Neural progenitor cell (in vitro differentiated cells): ENCODE measurements at places on chromosomes 11 and 22. TPM values are rescaled to one million over a fixed set of nuclear protein-coding genes. Genes with fewer than 3 reads are reported as not detected.
A peak's percentile ranks its signal among the peaks of the same experiment; 100 is the strongest.

Gene APOA4
- total RNA-seq = 0.12 and 0.56 TPM in 2 replicates

GRCh38 chr11:102655547-102655946 is 30.4 kb upstream of the MMP20 start:
- H3K4me3 ChIP-seq = no peak overlapping the region
- no peaks in the 10 kb centered on the region for H3K36me3 ChIP-seq
- H3K27ac ChIP-seq = no peak overlapping the region
- DNase-seq = no peak

Gene DRD2
- 0.06 and 0.21 TPM in 2 replicates for total RNA-seq

GRCh38 chr11:18144243-18144642 is 11.9 kb downstream of the MRGPRX3 start:
- H3K27me3 ChIP-seq = no peaks in the 10 kb centered on the region
- H3K4me3 ChIP-seq = no peak overlapping the region
- H3K27ac ChIP-seq = no peak overlapping the region
- H3K36me3 ChIP-seq = no peaks in the 10 kb centered on the region

DNA sequence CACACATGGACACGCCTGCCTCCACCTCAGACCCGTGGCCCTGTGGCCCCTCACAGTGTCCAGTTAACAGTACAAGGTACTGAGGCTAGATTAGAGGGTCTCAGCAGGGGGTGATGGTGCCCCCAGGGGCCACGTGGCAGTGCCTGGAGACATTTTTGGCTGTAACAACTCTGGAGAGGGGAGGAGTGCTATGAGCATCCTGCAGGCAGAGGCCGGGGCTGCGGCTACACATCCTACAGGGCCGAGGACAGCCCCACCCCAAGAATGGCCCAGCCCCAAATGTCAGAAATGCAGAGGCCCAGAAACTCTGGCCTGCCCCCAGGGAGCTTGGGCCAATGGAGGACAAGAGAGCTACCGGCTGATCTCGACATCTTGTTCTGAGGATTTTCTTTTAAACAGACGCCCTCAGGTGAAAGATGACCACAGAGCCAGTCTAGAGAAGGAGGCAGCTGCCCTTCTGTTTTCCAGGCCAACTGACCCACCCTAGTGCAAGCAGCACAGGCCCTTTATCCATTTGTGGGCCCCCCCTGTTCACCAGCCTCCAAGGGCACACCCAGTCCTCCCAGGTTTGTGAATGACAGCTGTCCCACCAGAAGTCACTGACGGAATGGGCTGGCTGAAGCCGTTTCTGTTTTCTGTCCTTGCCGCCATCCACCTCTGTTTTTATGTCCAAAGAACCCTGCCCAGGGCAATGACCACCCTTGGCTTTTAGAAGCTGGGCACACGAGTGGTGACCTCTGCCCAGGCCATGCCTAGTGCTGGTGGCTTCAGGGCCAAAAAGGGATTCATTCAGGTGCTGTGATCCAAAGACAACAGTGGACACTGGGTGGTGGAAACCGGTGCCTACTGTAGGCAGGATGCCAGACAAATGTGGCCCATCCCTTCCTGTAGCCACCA is 85.2 kb upstream of the LINC01488 start:
- DNase-seq = no peak
- H3K36me3 ChIP-seq = no peaks in the 10 kb centered on the region
- no peak overlapping the region for H3K4me3 ChIP-seq
- peaks cover 5% of the 10 kb centered on the region for H3K4me1 ChIP-seq
- H3K27ac ChIP-seq = no peak overlapping the region
- no peaks in the 10 kb centered on the region for H3K27me3 ChIP-seq

Gene OR8D2
- not detected in 2 replicates for total RNA-seq

GRCh38 chr22:32932176-32932575 is 126.0 kb downstream of the SYN3 start:
- no peak overlapping the region for H3K4me3 ChIP-seq
- no peaks in the 10 kb centered on the region for H3K27me3 ChIP-seq
- no peak for DNase-seq

DNA sequence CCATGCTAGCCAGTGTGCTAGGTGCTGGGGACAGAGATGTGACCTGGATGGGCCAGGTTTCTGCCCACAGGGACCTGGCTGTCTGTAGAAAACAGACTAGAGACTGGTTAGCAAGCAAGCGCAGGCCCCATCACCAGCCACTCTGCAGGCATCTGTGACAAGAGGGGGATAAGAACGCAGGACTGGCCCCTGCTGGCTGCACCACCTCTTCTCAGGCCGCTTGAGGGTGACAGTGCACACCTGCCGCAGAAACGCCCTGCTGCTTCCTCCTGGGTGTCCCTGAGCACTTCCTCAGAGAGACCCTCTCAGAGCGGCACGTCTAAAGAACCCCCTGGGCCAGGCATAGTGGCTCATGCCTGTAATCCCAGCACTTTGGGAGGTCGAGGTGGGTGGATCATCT is 5.9 kb upstream of the PICK1 start:
- H3K36me3 ChIP-seq = no peaks in the 10 kb centered on the region
- H3K4me3 ChIP-seq = no peak overlapping the region
- H3K27me3 ChIP-seq = peaks cover 13% of the 10 kb centered on the region
- peaks cover 7% of the 10 kb centered on the region for H3K4me1 ChIP-seq

DNA sequence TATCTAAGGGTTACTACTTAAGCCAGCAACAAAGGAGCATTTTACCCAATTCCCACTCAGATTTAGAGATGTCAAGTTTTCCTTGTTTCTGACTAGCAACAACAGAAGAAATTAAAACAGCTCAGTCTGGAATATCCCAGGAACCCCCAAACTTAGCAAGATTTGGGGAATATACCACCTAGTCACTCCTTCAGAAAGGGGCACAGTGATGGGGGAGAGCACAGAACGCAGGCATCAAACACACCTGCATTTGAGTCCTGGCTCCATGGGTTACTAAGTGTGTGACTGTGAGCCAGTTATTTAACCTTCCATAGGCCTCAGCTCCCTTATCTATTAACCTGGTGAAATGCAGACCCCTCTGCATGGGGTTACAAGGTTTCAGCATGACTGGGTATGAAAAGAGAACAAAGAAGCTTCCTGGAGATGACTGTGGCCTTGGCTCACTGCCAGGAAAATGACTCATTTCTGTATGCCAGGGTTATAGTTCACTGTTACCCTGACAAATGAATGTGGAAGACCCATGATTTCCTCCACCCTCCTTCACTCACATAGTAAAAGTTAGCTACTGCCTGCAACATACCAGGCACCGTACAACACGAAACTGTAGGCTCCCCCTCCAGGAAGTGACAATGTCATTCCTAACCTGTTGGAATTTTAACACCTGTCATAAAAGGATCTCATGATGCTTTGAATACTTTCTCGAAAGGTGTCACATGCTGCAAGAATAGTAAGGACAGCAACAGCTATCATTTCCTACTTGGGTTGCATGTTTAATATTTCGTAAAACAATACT is 79.6 kb downstream of the ME3 start:
- H3K27me3 ChIP-seq = no peaks in the 10 kb centered on the region
- H3K4me3 ChIP-seq = no peak overlapping the region
- no peak for DNase-seq
- H3K27ac ChIP-seq = peak overlapping the region; percentile 97
- H3K36me3 ChIP-seq = no peaks in the 10 kb centered on the region
- H3K4me1 ChIP-seq = peaks cover 77% of the 10 kb centered on the region

DNA sequence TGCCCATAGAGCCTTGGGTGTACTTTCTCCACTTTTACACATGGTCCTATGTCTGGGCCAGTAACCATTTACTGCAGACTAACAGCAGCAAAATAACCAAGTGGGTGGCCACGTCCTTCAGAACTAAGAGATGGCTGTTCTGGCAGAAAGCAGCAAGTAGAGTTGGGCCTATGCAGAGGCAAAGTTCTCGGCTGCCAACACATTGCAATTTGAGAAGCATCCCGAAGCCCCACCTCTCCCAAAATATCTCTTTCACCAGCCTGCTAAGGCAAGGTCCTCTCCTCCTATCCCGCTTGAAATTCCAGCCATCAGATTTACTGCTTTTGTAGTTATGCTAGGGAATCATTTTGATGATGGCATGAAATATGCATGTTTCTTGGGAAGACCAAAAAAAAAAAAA is 118.5 kb upstream of the APOA1 start:
- DNase-seq = no peak
- H3K4me3 ChIP-seq = no peak overlapping the region
- peaks cover 5% of the 10 kb centered on the region for H3K36me3 ChIP-seq
- no peak overlapping the region for H3K27ac ChIP-seq

GRCh38 chr11:46210133-46210636 is 67.3 kb upstream of the CREB3L1 start:
- no peak overlapping the region for H3K27ac ChIP-seq
- no peak overlapping the region for H3K4me3 ChIP-seq
- no peak for DNase-seq
- H3K36me3 ChIP-seq = no peaks in the 10 kb centered on the region
- H3K27me3 ChIP-seq = no peaks in the 10 kb centered on the region

GRCh38 chr11:13899603-13900002 is 62.9 kb upstream of the SPON1 start:
- H3K27ac ChIP-seq = no peak overlapping the region
- H3K4me3 ChIP-seq = no peak overlapping the region
- no peaks in the 10 kb centered on the region for H3K27me3 ChIP-seq
- H3K4me1 ChIP-seq = peaks cover 7% of the 10 kb centered on the region

GRCh38 chr11:6719576-6719975 is 36.4 kb upstream of the MRPL17 start:
- no peak overlapping the region for H3K27ac ChIP-seq
- H3K27me3 ChIP-seq = no peaks in the 10 kb centered on the region
- no peaks in the 10 kb centered on the region for H3K4me1 ChIP-seq
- DNase-seq = no peak

DNA sequence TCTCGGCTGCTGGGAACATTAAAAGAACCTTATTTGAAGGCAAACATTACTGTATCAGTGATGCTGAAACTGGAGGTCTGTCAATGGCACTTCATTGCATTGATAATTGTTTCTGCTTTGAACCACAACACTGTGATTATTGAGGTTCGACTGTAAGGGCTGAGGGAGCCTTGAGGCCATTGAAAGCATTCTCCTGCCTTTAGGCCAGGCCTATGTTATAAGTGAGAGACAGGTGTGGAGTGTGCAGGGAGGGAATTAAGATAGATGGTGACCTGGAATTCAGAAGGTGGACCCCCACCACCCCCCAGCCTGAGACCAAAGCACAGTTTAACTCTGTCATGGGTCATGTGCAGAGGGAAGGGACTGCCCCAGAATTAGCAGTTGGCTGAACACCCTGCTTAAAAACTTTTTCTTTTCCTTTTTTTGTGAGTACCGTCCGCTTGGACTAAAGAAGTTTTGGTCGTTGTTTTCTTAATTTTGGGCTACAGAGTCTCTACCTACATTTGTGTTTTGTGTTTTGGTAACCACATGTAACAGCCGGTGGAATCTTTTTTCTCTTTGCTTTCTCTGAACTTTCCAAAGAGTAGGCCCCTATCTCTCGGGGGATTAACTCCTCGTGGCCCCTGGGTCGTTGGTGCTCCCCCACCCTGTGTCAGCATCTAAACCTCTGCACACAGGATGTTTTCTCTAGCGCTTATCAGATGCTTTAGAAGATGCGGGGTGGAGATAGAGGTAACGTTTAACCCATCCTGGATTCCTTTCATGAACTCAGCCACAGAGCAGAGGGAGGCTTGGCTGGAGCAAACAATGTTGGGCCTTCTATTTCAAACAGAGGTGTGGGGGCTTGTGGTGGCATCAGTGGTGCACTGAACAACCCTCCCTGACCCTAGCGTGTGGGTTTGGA is 43.7 kb downstream of the ZBTB16 start:
- peaks cover 60% of the 10 kb centered on the region for H3K4me1 ChIP-seq
- no peak overlapping the region for H3K4me3 ChIP-seq
- no peaks in the 10 kb centered on the region for H3K27me3 ChIP-seq
- H3K27ac ChIP-seq = no peak overlapping the region

DNA sequence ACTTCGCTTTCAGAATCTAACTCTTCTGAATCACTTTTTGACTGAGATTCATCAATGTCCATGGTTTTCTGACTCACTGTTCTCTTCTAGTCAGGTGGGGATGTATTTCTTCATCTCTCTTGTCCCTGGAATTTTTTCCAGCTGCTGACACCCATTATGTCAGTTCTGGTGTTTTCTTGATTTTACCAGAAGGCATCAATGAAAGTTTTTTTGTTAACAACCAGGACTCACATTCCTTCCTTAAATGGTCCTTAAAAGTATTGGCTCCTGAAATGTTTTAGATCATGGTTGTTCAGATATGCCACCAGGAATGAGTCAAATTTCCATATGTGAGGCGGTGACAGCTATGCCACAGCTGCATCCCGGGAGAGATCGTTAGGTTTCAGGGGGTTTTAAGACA is 12.9 kb downstream of the MICAL2 start:
- peaks cover 6% of the 10 kb centered on the region for H3K4me1 ChIP-seq
- no peaks in the 10 kb centered on the region for H3K36me3 ChIP-seq
- H3K4me3 ChIP-seq = no peak overlapping the region
- no peak overlapping the region for H3K27ac ChIP-seq
- no peak for DNase-seq

DNA sequence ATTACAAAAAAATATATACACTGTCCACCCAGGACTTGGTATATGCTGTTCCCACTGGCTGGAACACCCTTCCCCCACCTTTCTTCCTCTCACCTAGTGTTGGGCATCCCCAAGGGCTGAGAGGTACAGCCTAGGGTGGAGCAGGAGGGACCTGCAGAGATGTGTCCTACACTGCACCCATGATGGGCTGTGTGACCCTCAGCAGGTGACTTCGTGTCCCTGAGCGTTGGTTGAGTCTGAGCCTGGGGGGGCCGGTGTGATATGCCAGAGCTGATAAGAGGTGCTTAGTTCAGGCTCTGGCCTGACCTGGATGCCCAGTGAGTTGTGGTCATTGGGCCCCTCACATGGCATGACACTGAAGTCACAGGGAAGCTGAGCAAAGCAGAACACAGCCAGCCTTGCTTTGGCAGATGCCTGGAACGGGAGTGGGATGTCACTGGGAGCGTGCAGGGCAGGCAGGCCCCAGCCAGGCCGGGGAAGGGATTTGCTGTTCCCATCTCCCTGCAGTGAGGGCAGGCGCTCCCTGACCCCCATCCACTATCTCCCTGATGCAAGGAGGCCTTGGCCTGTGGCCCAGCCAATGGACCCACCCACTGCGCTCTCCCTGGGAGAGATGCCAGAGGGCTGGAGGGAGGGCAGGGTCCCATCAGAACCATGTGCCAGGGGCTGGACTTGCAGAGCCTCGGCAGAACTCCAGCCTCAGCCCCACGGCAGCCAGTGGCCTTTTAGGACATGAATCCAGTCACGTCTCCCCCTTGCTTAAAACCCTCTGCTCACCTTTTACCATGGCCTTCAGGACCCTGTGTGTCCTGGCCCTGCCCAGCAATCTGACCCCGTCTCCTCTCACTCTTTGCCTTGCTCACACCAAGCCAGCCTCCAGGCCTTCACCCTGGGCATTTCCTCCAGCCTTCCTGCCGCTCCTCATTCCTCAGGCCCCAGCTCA is 138.9 kb downstream of the MN1 start:
- no peaks in the 10 kb centered on the region for H3K36me3 ChIP-seq
- H3K4me3 ChIP-seq = no peak overlapping the region
- peaks cover 4% of the 10 kb centered on the region for H3K4me1 ChIP-seq
- no peak for DNase-seq

GRCh38 chr11:80417681-80418080 is 976.9 kb upstream of the TENM4 start:
- no peaks in the 10 kb centered on the region for H3K4me1 ChIP-seq
- no peak for DNase-seq
- H3K36me3 ChIP-seq = no peaks in the 10 kb centered on the region
- no peak overlapping the region for H3K4me3 ChIP-seq
